ENCODE measurements at places on chromosomes 13 and 19.

GRCh38 chr19:10817291-10818038, 18.5 kb downstream of the TMED1 start:
- no peak for DNase-seq

DNA sequence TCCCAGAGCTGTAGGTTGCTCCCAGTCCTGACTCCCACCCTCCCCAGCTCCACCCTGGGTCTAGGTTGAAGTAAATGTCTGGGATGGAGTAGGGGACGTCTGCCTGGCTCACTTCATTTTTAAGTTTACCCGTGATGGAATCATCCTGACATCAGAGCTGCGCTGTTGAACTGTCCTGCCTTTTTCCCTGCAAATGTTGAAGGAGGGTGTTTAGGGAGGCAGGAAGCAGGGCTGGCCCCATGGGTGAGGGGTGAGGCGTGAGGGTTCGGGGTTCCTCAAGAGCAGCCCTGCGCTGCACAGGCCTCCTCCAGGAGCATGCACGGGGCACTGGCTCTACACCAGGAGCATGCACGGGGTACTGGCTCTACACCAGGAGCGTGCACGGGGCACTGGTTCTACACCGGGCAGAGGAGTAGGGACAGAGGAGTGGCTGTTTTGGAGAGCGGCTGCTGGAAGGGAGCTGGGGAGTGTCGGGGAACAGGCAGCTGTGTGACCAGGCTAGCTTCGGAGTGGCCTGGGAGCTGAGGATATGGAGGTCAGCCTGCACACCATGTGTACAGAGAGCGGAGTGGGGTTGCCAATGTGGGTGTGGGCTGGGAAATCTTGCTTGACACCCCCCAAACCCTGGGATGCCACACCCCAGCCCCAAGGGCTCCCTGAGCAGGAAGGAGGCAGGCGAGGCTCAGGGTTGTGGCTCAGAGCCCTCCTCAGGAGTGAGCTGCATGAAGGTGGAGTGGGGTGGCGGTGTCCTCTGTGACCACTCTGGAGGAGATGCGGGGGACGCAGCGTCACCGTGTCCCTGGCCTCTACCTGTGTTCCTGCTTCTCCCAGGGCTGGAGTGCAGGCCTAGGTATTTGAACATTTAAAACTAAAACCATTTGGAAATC, 63.3 kb downstream of the GPR12 start:
- DNase-seq, result no peak

GRCh38 chr19:33325920-33326319, 23.6 kb upstream of the CEBPA start:
- DNase-seq, result no peak

- no peak for DNase-seq
These were observed 75.2 kb upstream of the C13orf46 start for GRCh38 chr13:114049026-114049425.

DNA sequence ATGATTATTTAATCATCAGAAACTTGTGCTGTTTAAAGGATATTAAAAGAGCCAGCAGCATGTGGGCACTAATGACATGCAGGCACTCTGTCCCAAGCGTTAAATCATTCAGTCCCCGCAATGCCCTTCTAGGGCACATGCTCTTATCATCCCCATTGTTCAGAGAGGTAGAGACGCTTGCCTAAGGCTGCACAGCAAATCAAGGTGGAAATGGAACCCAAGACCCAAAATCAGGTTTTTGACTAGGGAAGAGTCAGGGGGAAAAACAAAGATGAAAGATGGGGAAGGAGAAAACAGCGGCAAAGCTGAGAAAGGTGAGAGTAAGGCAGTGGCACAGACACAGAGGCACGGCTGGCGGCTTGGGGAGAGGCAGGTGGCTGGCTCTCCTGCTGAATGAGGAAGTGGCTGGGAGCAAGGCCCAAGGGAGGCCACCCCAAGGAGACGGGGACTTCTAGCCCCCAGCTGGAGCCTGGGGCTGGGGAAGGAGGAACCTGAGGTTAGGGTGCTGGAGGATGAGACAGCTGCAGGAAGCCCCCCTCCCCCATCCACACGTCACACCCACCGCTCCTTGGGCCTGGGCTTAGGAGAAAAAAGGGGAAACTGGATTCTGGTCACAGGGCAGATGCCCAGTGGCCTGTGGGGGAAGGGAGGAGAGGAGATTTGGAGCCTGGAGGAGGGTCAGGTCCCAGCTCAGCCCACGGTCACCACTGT, 1.0 kb upstream of the TYROBP start:
- DNase-seq, result no peak

All from epithelial cell of proximal tubule (primary cell).